ENCODE measurements at places on chromosomes 4 and X.

DNA sequence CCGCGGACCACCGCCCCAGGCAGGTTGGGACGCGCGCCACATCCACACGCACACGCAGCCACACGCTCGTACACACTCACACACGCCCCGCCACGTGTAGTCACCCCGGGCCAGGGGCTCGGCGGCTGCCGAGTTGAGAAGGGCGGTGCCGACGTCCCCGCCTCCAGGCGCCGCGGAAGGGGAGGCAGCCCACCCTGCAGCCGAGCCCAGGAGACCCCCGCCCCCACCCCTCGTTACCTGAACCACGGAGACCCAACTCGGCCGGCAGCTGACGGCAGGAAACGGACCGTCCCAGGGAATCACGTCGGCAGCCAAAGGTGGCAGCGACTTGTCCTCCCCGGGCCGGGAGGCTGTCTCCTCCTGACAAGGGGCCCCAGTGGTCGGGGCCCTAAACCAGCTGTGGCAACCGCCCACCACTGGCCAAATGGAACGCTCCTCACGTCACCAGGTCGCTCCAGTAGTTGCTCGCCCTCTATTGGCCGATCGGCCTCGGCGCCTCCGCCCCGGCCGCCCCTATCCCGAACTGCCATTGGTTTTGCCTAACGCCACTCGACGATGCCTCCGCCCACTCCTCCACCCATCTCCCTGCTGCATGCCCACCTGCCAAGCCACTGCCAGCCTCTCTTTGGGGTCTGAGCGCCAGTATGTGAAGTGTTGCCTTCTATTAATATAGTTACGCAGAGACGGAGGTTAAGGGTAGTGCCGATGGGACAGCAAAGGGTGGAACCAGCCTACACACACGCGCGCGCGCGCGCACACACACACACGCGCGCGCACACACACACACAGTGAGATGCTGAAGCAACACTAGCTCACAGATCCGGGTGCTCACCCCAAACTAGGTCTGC lies at the start of gene ZDHHC9:
ZDHHC9 (minus strand) TSS at position 428 of the 848 bp plus-strand sequence. CDS start 1,941 bp downstream, outside the sequence.
- DNase-seq, result peak; percentile 83

DNA sequence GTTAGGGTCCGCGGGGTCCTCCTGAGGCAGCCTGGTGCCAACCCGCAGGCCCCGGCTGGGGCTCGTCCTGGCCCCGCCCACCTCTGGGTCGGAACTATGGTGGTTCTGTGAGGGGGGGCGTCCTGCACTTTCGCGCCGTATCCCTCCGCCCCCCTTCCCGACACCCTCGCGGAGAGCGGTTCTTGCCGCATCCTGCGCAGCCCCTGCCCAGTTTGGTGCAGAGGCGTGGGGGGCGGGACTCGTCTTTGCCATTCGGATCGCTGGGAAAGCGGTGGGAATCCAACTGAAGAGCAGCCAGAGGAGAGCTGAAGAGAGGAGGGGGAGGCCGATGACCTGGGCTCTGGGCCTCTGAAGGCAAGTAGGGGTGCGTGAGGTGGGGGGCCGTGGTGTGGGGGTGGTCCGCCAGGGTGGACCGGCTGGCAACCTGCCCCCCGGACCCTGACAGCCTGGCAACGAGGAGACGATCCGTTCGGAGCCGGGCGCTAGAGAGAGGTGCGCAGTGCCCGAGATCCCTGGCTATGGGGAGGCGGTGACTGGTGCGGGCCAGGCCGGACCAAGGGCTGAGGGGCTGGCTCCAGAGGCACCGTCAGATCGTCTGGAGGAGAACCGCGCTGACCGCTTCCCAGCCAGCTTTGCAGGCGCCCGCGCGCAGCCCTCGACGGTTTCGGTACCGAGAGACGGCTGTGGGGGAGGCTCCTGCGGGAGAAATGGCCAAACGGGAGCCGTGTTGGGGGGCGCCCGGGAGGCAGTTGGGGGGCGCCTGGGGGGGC lies at the start of gene GPRASP1:
GPRASP1 (plus strand) TSS at position 242 of the 770 bp plus-strand sequence. CDS start 2,431 bp downstream, outside the sequence.
- DNase-seq, result peak; percentile 56

- DNase-seq, result no peak
Observed at GRCh38 chr4:93216646-93217045, 611.9 kb upstream of the ATOH1 start.

GRCh38 chr4:26542991-26543390 lies 40.9 kb upstream of the TBC1D19 start:
- DNase-seq, result no peak

GRCh38 chr4:128564081-128564630 lies 245.3 kb upstream of the JADE1 start:
- no peak for DNase-seq

DNA sequence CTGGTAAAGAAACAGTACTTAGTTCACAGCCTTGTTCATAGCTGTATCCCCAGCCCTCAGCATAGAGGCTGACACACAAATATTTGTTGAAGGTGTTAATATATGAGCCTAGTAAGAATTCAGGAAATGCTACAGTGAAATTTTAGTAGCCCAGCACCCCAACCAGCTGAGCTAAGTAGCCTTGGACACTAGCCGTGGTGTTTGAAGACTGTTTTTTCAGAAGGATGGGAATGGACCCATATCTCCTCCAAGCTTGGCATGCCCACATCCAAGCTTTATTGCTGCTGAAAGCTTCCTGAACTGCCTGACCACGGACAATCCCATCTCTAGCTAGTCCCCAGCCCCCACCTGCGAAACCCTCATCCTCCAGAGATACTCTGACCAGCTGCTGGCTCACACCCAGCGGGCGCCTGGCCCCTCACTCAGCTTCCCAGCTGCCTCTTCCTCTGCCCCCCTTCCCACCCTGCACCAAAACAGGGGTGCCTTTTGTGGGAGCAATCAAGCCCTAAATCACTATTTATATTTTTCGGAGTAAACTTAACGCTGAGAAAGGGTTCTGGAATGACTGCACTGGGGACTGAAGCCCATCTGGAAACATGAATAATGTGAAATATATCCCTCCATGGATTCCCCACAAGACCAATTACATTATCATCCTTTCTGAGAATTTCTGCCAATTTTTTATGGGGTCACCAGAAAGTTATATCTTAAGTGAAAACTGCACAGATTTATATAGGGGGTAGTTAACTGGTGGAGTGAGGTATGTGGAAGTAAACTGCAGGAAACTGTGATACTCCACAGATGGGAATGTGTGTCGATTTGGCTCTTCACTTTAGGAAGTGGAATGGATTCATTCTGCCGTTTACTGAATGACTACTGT lies 41.1 kb upstream of the CBR4 start:
- DNase-seq, result no peak

GRCh38 chrX:31500921-31501320 lies 429.1 kb upstream of the FTHL17 start:
- DNase-seq, result no peak

DNA sequence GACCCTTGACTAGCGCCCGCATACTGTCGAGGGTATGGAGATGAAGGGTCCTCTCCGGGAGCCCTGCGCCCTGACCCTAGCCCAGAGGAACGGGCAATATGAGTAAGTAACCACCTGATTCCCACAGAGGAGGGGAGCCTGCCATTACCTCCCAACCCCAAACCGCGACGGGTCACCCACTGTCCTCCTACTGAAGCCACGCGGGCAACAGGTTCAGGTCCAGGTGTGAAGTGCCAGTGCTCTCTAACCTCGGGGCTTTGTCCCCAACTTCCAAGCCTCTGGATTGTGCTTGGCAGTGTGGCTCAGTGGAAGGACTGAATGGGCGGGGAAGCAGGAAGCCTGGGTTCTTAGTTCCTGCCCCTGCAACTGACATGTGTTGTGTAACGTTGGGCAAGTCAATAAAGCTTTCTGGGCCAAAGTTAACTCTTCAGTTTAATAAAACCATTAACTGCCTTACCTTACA lies 694 bp downstream of the OCRL start:
- no peak for DNase-seq

DNA sequence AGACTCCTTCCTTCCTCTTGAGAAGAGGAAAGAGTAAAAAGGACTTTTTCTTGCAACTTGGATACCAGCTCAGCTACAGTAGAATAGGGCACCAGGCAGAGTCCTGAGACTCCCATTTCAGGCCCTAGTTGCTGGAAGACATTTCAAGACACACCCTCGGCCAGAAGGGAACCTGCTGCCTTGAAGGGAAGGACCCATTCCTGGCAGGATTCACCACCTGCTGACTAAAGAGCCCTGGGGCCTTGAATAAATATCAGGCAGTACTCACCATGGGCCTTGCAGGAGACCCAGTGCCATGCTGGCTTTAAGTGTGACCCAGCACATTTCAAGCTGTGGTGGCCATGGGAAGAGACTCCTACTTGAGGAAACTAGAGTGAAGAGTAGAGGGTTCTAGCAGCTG lies 317.6 kb downstream of the DKK2 start:
- no peak for DNase-seq

GRCh38 chr4:183746305-183747229 lies 87.5 kb downstream of the TRAPPC11 start:
- DNase-seq, result no peak

DNA sequence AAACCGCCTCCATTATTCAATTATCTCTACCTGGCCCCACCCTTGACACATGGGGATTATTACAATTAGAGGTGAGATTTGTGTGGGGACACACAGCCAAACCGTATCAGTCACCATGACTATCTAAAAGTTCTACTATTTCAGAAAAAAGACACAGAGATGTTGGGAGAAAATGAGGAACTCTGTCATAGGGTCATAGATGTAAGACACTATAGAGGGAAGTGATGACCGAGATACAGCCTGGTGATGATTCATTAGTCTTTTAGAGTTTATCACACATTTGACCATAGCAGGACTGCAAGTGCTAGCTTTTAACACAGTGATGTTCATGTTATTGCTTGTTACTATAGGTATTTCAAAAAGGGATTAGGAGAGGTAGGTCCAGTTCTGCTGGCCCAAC lies 357.0 kb upstream of the AADAT start:
- no peak for DNase-seq

GRCh38 chrX:118825227-118825626 lies 1.6 kb downstream of the ZCCHC12 start:
- no peak for DNase-seq

- DNase-seq, result no peak
Observed at GRCh38 chr4:185634066-185634652, 98.9 kb upstream of the PDLIM3 start.

- DNase-seq, result no peak
Observed at GRCh38 chrX:9494771-9495170, 29.9 kb downstream of the TBL1X start.

- peak; percentile 50 for DNase-seq
Observed at GRCh38 chr4:113278324-113278934, 229.0 kb downstream of the ANK2 start.

GRCh38 chr4:140346136-140346535 lies 27.3 kb upstream of the SCOC start:
- no peak for DNase-seq

DNA sequence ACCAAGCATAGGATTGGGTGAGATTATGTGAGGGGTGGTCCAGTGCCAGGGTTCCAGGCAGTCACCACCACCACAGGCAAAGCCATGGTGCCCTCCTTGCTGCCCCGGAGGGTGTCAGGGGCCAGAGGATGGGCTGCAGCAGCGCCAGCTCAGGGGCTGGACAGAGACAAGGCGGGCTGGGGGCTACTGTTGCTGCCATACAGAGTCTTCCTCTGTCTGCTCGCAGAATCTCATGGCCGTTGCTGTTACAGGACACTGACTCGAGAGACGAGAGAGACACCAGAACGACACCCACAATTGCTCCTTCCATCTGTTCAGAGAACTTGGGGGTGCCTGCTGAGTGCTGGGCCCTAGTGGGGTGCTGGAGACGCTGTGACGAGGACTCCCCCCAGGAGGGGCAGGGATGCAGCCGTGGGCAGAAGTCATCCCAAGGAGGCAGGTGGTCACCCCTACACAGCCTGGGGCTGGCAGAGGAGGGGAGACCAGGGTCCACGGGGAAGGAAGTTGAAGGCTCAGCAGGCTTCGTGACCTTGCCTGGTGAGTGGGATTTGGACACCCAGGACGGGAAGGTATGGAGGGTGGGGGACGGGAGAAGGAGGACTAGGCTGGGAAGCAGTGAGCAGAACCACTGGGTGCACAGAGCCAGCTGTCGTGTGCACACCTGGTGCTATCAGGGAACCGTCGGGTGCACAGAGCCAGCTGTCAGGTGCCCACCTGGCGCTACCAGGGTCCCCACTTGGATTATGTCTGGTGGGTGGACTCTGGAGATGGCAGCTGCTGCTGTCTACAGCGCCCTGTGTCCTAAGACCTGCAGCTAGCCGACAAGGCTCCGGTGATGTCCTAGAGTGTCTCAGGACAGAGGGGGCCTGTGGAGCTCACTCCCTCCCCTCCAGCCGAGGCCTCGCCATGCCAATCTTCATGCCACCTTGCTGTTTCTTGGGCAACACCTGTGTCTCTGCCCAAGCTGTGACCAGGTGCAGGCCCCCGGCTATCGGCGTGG lies 43.9 kb upstream of the HMX1 start:
- no peak for DNase-seq

DNA sequence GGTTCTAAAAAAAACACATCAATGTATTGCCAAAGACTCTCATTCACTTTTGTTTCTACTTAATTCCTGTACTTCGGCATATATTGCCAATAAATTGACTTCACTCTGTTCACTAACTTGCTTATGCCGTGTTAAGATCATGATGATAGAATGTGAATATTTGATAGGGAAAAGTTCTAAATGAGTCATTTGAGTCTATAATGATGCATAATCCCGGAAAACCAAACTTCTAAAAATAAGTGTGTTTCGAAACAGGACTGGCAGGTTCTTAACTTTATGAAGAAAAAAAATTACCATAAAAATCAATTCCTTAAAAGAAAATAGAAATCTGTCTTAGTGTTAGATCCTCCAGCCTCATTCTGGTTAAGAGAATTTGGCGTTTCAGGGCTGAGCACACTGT lies 387.5 kb upstream of the FTHL17 start:
- no peak for DNase-seq

- DNase-seq, result no peak
Observed at GRCh38 chr4:173514641-173515217, 15.3 kb downstream of the HAND2 start.

DNA sequence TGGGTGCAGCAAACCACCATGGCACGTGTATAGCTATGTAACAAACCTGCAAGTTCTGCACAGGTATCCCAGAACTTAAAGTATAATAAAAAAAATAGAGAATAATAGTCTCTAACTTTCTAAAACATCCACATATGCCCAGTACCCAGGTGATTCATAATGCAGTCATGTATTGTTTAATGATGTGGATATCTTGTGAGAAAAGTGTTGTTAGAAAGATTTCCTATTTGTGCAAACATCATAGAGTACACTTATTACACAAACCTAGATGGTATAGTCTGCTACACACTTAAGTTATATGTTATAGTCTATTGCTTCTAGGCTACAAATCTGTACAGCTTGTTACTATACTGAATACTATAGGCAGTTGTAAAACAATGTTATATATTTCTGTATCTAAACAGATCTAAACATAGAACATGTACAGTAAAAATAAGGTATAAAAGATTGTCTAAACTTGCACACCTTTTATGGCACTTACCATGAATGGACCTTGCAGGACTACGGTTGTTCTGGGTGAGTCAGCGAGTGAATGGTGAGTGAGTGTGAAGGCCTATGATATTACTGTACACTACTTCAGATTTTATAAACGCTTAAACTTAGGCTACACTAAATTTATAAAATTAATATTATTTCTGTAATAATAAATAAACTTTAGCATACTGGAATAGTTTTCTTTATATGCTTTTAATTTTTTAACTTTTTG lies 232.2 kb upstream of the SLIT2 start:
- DNase-seq, result no peak

DNA sequence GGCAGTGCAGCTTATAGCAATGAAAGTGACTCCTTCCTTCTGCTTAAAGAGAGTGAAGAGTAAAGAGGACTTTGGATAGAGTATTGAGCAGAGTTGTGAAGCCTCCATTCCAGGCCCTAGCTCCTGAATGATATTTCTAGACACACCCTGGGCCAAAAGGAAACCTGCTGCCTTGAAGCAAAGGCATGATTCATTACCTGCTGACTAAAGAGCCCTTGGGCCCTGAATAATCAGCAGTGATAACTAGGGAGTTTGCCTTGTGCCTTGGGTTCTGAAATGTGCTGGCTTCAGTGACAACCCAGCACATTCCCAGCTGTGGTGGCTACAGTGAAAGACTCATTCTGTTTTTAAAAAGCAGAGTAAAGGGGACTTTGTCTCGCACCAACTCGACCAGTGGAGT lies 49.2 kb downstream of the STPG2 start:
- DNase-seq, result no peak

Data from stimulated activated CD4-positive, alpha-beta T cell treated with anti-CD3 and anti-CD28 coated beads, Interleukin-4, amount 100 ng/mL, for 1 hour (primary cell).